Heart right ventricle (tissue), 16 donors: ENCODE measurements at places on chromosomes 5 and 9. TPM values are rescaled to one million over a fixed set of nuclear protein-coding genes. Genes with fewer than 3 reads are reported as not detected.

Gene OLFML2A
- 37.7 TPM for total RNA-seq

Gene PHYKPL
- total RNA-seq, result 50.6 TPM

DNA sequence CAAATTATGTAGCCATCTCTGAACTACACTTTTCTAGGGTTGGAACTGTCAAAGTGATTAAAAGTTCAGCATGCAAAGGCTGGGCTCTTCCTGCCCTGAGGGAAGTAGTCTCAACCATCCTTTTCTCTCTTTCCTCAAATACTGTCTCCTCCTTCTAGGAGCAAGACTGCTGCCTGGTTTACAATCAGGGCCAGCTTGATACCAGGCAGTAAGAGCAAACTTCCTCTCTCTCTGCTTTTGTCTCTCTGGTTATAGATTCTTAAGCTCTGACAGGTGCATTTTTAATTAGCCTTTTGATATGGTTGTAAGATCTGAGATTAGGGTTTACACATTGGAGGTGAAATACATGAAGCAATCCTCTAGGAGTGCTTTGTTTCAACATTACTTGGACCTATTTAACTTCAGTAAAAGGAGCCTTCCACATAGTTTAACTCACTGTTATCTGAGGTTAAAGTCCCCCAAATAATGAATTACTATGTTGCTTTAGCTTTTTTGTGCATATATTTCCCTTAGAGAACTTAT is 436.1 kb downstream of the SPATA31D1 start:
- H3K27ac ChIP-seq, result no peak overlapping the region
- no peaks in the 10 kb centered on the region for H3K36me3 ChIP-seq
- H3K4me1 ChIP-seq, result peaks cover 5% of the 10 kb centered on the region
- H3K4me3 ChIP-seq, result no peak overlapping the region
- H3K27me3 ChIP-seq, result no peaks in the 10 kb centered on the region
- DNase-seq, result no peak

DNA sequence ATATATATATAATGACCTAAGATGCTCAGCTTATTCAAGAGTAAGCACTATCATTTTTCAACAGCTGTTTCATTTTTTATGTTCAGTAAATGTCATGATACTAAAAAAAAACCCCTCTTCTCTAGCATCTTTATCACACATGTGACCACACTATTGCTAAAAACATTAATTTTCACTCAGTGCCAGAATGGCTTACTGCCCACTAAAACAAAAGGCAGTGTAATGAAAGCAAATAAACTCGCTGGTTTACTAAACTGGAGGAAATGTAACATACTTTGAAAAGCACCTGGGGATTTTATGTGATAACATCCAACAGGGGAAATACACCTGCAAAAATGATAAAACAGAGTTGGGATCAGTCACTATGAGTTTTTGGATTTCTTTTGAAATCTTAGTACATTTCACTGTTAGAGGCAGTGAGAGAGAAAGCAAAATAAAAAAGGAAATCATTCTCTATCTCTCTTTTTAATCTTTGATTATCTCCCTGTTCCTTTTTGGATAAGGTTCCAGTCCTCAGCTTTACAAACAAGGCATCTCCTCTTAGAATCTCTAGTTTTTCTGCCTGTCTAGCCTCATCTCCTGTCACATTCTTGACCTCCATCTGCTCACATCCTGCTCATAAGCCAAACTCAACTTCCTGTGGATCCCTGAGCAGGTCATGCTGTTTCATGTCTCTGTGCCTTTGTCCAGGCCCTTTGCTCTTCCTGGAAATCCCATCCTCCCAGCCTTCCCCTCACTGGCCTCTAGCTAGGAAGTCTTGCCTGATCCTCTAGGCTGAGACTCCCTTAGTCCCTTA is 338.0 kb downstream of the MAN2A1 start:
- H3K27me3 ChIP-seq, result no peaks in the 10 kb centered on the region
- no peak overlapping the region for H3K27ac ChIP-seq
- no peaks in the 10 kb centered on the region for H3K4me1 ChIP-seq
- no peaks in the 10 kb centered on the region for H3K36me3 ChIP-seq
- DNase-seq, result no peak

- no peak overlapping the region for H3K4me3 ChIP-seq
- no peak for DNase-seq
- no peaks in the 10 kb centered on the region for H3K36me3 ChIP-seq
- H3K27ac ChIP-seq, result no peak overlapping the region
Observed at GRCh38 chr9:8136477-8136876, 336.9 kb upstream of the DMAC1 start.

DNA sequence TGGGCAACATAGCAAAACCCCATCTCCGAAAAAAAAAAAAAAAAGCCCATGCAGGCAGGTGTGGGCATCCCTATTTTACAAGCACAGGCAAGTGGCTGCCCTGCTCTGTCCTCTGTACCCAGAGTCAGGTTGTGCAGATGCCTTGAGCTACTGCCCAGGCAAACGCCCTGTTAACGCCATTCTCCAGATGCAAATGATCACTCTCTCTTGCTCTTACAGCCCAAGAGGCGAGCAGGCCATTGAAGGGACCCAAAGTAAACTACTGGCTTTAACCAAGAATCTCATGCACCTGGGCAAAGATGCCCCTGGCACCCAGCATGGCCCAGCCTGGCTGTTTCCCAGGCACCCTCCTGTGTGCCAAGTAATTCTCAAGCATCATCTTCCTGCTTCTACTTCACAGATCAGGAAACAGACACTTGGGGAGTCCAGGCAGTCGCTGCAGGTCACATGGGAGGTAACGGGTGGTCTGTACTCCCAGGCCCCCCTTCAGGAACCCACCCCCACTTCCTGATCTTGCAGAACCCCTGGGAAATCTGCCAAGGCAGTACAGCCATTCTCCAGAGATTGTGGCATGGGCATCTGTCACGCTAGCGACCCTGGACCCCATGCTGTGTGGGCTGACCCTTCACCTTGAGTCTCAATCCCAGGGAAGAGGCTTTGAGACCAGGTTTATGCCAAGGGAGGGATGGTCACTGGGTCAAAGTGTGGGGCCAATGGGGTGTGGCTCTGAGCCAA is 14.2 kb downstream of the EEIG1 start:
- H3K27ac ChIP-seq, result peak overlapping the region; percentile 81
- H3K36me3 ChIP-seq, result no peaks in the 10 kb centered on the region
- H3K4me1 ChIP-seq, result peaks cover 71% of the 10 kb centered on the region
- no peak for DNase-seq
- no peaks in the 10 kb centered on the region for H3K27me3 ChIP-seq

DNA sequence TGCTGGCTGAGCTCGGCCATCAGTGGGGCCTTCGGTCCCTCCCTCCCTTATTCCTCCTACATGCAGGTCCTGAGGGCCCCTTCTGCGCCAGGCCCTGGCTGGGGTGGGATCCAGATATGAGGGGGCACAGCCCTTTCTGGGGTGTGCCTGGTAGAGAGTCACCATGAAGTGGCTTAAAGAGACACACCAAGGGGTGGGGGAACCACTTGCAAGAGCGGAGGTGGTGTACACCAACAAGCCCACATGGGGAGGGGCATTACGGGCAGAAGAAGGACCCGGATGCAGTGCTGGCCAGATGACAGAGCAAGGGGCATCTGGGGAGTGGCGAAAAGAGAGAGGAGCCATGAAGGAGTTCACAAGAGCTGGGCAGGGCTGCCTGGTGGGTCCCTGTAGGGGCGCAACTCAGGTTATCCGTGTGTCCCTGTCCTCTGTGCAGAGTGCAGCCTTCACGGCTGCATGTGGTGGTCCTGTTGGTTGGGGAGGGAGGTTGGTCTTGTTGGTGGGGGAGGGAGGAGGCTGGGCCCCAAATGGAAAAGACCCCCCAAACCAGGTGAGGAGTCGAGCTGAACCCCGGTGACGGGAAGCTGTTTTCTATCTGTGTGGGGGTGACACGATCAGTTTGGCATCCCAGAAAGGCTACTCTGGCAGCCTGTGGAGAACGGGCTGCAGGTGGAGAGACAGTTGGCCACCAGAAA is 158.1 kb downstream of the DAB2IP start:
- no peaks in the 10 kb centered on the region for H3K4me1 ChIP-seq
- no peaks in the 10 kb centered on the region for H3K36me3 ChIP-seq
- no peak for DNase-seq
- H3K27ac ChIP-seq, result no peak overlapping the region
- no peaks in the 10 kb centered on the region for H3K27me3 ChIP-seq

GRCh38 chr9:111151537-111151936 is 113.3 kb upstream of the LPAR1 start:
- no peak overlapping the region for H3K27ac ChIP-seq
- H3K4me3 ChIP-seq, result no peak overlapping the region

DNA sequence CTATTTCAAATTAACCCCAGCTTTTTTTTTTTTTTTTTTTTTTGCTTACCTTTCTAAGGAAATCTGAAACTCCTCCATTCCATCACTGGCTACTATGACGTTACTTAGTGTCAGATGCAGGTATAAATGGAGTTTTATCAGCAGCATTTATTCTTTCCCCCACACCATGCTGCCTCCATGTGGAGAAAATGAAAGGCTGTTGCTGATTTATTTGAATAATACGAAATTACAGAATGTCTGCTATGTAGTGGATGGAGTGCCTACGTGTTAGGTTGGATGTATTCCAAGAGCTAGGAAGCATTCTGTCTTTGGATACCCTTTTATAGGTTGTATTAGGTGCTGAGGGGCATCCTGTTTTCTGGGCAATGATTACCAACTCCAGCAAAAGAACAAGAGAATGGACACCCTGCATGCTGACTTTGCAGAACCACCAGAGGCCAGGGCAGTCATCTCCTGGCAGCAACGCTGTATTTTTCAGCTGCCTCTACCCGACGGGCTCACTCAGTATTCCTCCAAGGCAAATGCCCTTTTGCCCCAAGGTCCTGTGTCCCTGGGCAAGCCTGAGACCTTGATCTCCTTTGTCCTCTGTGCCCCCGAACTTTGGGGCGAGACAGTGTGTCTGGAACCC is 199.5 kb downstream of the ALDH1A1 start:
- no peak for DNase-seq
- no peaks in the 10 kb centered on the region for H3K36me3 ChIP-seq
- no peak overlapping the region for H3K27ac ChIP-seq
- no peaks in the 10 kb centered on the region for H3K4me1 ChIP-seq
- no peak overlapping the region for H3K4me3 ChIP-seq

GRCh38 chr9:121708768-121709488 is 57.5 kb downstream of the DAB2IP start:
- H3K4me3 ChIP-seq, result no peak overlapping the region
- H3K27ac ChIP-seq, result no peak overlapping the region
- H3K4me1 ChIP-seq, result peaks cover 17% of the 10 kb centered on the region
- peak; percentile 30 for DNase-seq
